ENCODE measurements at places on chromosomes 2 and 18.

DNA sequence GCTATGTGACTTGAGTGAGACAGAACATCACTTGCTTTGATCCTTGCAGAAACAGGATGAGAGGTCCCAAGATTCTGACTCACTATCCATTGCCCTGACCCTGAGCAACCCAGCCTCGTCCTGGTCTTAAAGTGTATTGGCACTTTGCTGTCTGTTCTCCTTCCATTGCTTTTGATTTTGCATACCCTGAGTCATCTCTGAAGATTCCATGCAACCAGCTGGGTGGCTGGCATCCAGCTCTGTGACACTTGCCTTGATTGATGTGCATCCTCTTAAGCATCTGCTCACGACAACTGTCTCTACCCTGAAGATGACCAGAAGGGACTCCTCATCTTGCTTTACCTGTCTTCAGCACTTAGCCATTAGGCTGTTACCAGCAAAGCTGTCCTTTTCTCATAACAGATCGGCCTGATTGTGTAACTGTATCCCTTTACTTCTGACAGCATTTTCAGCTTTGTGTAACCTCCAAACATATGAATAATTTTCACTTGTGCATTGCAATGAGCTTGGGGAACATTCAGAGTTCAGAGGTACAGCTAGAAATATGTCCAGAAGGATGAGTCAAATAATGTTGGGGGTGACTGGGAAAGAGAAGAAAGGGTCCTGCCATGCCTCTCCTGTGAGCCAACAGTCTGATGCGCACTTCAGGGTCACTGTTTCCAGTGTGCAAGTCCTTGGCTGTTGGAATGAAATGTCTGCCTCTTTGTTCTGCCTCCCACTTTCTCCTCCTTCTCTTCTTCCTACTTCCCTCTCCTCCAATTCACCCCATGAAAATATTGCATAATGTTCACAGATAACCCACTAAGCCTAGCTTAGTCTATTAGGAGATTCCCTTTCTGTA is 249.7 kb upstream of the OSR1 start:
- peak; percentile 6 for DNase-seq

GRCh38 chr2:216985658-216986141 is 125.8 kb upstream of the TNP1 start:
- peak; percentile 95 for DNase-seq

GRCh38 chr2:96083989-96084857 is 32.1 kb downstream of the ADRA2B start:
- DNase-seq, result no peak

- no peak for DNase-seq
These were observed 17.0 kb upstream of the TCF7L1 start for GRCh38 chr2:85116207-85116606.

DNA sequence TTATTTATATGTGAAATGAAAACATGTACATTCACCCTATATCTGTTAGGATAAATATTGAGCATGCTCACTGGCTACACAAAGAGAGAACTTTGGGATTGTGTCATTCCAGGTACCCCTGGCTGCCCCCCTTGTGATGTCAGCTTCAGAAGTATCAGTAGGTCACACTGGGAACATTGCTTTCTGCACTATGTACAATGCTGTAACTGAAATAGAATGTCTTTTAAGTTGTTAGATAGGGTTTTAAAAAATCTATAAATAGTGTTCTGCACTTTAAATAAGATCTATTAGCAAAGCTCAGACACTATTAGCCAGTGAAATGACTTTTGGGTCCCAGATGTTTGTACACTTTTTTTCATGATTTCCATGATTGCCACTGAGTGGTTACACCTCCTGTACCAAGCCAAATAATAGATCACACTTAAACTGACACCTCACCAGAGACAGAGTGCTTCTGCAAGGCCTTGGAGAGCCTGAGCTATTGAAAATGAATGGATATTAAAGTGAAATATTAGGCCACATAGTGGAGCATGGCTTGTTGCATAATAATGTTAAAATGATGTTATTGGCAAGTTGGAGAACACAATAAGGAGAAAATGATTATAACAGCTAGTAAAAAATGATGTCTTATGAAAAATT is 297.0 kb upstream of the NXPH2 start:
- DNase-seq, result no peak

DNA sequence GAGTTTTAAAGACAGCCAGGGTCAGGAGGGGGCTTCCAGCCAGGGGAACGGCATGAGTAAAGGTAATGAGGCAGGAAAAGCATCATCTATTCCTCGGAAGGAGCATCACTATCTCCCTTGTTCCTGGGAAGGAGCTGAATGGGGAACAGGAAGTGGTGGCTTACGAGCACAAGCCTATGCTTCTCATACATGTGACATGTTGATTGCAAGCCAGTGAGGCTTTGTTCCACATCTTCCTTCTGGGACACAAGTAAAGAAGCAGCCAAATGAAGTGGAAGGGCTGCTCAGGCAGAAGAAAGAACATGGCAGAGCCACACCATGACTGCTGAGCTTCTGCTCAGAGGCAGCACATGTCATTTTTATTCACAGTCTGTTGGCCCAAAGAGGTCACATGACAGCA is 15.1 kb upstream of the LMAN1 start:
- DNase-seq, result no peak

GRCh38 chr2:209314653-209315052 is 109.2 kb upstream of the MAP2 start:
- DNase-seq, result no peak

GRCh38 chr18:33870059-33870458 is 292.0 kb downstream of the ASXL3 start:
- DNase-seq, result peak; percentile 24

- no peak for DNase-seq
These were observed 150.0 kb downstream of the ZNF385B start for GRCh38 chr2:179711375-179711774.

- DNase-seq, result no peak
These were observed 71.4 kb downstream of the COPS8 start for GRCh38 chr2:237156857-237157779.

DNA sequence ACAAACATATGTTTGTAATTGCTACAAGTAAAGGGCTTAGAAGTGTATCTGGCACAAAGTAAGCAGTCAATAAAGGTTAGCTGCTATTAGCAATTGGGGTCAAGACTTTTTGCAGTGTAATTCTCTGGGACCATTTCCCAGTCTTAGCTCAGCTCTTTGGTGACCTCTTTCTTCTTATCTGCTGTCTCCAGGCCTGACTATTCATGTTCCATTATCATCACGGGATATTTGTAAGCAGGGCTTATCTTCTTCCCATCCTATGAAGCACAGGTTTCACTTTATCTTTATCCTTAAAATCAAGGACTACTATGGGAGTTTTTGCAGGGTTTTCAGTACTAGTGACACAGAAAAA is 131.7 kb downstream of the DOCK10 start:
- DNase-seq, result no peak

GRCh38 chr2:96176661-96177060 is 31.4 kb upstream of the DUSP2 start:
- no peak for DNase-seq

DNA sequence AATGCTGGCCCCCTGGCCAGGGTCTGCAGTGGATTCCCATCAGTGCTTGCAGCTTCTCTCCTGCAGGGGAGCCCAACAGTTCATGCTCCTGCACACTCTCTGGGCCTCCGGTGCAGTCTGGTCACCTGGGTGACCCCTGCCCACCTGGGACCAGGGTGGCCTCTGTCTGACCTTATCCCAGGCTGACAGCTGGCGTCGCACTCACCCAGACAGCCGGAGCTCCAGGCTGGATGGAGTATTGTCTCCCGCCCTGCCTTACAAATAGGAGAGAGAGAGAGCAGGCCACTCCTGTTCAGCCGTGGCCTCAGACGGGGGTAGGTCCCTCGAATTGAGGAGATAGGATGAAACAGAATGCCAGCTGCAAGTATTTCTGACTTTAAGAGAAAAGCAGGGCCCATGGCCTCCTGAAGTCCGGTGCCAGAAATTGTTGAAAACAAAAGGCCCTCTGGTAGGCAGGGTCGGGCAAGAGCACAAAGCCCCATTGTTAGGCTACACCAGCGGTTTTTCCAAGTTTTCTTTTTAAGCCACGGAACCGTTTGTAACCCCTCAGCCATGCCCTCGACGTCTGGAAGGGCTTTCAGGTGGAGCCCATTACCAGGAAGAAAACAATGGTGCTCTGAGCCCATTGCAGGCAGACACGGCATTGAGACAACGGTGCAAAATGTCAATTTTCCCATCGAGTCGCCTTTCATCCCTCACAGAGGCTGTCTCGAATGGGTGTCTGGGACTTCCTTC is 258.4 kb downstream of the BCL11A start:
- no peak for DNase-seq

GRCh38 chr2:221546505-221547225 is 25.4 kb downstream of the EPHA4 start:
- DNase-seq, result peak; percentile 70

DNA sequence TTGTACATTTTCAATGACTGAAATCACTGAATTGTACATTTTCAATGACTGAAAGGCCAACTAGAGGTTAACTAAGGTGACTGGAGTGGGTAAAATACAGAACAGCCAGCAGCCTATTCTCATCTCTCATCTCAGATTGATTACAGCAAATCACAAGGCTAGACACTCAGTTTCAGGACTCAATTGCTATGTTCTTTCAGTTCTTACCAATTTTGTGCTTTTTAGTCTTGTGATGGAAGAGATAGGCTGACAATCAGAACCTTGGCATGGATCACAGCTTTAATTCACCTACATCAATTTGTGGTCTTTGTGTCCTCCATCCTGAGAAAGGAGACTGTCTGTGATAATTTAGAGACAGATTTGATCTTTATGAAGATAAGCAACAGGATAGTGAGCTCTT is 124.7 kb downstream of the GULP1 start:
- DNase-seq, result peak; percentile 14

GRCh38 chr2:157419031-157419575 is 24.8 kb downstream of the CYTIP start:
- DNase-seq, result no peak

DNA sequence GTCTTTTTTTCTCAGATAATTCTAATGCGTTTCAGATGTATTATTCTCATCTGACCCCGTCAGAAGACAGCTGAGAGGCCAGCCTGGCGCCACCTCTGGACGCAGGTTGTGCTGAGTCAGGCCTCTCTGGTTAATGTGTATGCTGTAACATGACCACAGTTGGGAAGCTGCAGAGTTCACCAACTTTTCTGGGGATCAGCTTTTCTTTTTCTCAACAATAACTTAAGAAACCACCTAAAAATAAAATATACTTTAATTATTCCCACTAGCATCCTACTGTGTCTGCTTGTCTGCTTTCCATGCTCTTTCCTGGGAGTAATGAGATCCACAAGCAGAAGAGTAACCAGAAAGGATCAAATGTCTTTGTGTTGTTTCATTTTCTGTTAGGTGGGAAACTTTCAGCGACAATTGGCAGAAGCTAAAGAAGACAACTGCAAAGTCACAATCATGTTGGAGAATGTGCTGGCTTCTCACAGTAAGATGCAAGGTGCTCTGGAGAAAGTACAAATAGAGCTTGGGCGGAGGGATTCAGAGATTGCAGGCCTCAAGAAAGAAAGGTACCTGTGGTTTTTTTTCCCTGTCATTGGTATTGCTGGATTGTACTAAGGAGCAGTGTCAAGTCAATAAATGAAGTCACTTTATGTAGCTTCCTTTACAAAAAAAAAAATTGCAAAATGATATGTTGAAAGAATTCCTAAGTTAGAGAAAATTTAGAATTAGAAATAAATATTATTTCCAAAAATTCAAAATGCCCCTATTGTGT is 79.8 kb downstream of the CCDC150 start:
- DNase-seq, result peak; percentile 80

GRCh38 chr2:72770879-72771461 is 54.9 kb downstream of the EXOC6B start:
- DNase-seq, result peak; percentile 85

DNA sequence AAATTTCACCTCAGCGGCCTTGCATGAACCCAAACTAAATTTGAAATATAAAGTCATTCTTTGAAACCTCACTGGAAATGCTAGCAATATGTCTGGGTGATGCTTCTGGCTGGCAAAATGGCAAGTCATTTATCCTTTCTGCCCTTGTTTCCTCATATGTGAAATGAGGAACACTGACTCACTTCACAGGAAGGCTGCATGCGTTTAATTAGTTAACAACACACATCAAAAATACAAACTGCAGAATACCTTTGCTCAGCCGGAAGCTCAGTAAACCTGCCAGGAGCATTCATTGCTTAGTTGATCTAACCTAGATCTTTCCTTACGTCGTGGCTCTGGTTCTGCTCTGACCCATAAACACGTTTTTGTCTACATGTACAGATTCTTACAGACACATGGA is 214.2 kb upstream of the ACVR2A start:
- DNase-seq, result no peak

GRCh38 chr2:219509780-219510511 is 4.3 kb upstream of the ASIC4 start:
- DNase-seq, result peak; percentile 73

DNA sequence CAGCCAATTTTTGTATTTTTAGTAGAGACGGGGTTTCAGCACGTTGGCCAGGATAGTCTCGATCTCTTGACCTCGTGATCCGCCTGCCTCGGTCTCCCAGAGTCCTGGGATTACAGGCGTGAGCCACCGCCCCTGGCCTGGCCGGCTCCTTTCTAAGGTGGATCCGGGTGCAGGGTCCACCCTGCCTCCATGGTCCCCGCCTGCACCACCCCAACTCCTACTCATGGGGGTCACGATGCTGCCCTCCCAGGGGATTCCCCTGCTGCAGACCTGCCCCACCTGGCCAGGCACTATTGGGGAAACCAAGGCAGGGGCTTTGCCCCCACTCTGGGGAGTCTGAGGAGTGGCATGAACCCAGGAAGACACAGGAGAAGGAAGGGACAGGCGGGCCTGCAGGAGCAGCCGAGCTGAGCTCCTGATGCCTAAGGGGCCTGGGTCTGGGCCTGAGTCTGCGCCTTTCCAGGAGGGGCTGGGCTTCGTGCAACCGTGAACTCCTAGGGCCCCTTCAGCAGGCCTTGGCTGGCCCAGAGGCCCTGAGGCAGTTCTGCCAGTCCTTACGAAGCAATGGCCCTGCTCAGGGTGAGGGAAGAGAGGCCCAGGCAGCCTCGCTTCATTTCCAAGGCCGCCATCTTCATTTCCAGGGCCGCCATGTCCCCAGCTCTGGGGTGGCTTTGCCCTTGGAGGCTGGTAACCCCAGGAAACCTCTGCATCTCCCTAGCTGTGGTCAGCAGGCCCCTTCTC is 67.2 kb upstream of the SMAD7 start:
- DNase-seq, result no peak

DNA sequence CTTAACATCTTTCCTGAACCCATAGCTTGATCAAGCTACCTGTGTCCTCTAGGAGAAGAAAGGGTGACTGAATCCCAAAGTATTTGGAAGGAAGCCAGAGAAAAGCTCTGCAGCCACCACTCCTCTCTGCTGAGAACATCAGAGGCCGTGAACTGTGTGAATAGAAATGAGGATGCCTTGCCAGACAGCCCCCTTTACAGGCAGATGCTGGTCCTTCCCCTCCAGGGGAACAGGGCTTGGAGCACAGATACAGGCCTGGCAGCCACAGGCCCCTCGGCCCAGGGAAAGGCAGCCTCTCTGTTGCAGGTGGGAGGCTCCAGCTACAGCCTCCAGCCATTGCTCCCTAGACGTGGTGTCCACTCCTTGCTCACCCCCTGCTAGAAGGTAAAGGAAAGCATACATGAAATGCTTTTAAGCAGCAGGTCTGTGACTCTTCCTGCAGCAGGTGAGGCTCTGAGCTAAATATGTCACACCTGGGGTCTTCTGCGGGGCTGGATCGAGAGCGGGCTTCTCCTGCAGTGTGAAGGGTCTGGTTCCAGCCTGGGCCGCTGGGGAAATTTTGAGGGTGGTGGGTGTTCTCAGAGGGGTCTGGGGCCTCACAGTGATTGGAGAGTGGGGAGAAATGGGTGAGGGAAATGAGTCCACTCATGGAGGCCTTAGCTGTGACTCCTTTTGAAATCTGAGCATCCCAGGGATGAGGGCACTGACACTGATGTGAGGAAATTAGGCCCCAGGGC is 234.0 kb downstream of the KLHL29 start:
- no peak for DNase-seq
